ENCODE measurements at places on chromosomes 1 and 21.
A peak's percentile ranks its signal among the peaks of the same experiment; 100 is the strongest.

DNA sequence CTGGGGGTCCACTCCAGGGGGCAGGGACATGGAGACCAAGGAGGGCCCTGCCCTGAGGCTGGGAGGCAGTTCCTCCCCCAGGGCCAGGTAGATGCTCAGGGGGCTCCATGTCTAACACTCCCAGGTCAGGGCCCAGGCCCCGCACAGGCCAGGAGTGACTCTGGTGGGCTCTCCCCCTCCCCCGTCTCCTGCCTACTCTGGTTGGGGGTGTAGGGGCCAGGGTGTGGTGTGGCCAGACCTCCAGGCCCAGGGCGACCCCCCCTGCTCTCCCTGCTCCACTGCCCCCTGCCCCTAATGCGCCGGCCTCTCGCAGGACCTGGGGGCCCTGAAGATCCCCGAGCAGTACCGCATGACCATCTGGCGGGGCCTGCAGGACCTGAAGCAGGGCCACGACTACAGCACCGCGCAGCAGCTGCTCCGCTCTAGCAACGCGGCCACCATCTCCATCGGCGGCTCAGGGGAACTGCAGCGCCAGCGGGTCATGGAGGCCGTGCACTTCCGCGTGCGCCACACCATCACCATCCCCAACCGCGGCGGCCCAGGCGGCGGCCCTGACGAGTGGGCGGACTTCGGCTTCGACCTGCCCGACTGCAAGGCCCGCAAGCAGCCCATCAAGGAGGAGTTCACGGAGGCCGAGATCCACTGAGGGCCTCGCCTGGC is 19.7 kb upstream of the CCDC27 start:
- no peaks in the 10 kb centered on the region for H3K36me3 ChIP-seq
- no peak for DNase-seq
- H3K4me1 ChIP-seq = peaks cover 8% of the 10 kb centered on the region
- no peak overlapping the region for H3K27ac ChIP-seq

GRCh38 chr1:94820936-94821335 is 779 bp downstream of the SLC44A3 start:
- no peak for DNase-seq
- H3K36me3 ChIP-seq = no peaks in the 10 kb centered on the region
- H3K4me3 ChIP-seq = peak overlapping the region; percentile 86

DNA sequence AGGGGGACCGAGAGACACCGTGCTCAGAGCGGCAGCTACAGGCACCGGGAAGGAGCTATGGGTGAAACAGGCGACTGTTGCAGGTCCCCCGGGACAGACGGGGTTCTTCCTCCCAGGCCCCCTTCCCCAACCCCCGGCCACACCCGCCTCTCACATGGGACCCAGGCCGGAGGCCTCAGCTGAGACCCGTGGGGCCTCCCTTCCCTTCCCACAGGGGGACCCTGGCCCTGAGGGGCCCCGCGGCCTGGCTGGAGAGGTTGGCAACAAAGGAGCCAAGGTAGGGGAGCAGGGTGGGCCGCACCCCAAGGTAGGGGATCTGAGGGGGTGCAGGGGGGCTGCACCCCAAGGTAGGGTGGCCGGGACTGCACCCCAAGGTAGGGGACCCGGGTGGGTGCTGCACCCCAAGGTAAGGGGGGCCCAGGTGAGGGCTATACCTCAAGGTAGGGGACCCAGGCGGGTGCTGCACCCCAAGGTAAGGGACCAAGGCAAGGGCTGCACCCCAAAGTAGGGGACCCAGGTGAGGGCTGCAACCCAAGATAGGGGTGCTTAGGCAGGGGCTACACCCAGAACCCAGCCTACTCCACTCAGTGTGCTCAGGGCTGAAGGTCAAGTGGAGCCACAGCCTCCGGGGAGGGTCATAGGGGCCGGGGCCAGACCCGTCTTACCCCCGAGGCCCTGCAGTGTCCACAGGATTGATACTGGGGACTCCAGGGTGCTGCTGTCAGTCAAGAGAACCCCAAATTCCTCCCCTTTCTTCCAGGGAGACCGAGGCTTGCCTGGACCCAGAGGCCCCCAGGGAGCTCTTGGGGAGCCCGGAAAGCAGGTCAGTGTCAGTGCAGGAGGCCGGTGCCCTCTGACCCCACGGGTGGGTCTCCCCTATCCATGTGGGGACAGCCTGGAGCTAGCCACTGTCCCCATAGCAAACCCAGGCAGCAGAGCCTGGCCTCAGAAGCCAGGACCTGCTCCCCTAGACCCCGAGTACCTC is 22.7 kb downstream of the COL6A2 start:
- peaks cover 5% of the 10 kb centered on the region for H3K4me1 ChIP-seq
- H3K4me3 ChIP-seq = no peak overlapping the region
- no peaks in the 10 kb centered on the region for H3K27me3 ChIP-seq

- no peak overlapping the region for H3K4me3 ChIP-seq
- H3K27me3 ChIP-seq = no peaks in the 10 kb centered on the region
- no peak for DNase-seq
- no peaks in the 10 kb centered on the region for H3K36me3 ChIP-seq
Observed at GRCh38 chr1:183812128-183812527, 7.2 kb downstream of the RGL1 start.

GRCh38 chr1:30532621-30533020 is 190.8 kb downstream of the MATN1 start:
- H3K27ac ChIP-seq = no peak overlapping the region
- no peaks in the 10 kb centered on the region for H3K4me1 ChIP-seq
- no peak for DNase-seq
- no peak overlapping the region for H3K4me3 ChIP-seq
- no peaks in the 10 kb centered on the region for H3K27me3 ChIP-seq

DNA sequence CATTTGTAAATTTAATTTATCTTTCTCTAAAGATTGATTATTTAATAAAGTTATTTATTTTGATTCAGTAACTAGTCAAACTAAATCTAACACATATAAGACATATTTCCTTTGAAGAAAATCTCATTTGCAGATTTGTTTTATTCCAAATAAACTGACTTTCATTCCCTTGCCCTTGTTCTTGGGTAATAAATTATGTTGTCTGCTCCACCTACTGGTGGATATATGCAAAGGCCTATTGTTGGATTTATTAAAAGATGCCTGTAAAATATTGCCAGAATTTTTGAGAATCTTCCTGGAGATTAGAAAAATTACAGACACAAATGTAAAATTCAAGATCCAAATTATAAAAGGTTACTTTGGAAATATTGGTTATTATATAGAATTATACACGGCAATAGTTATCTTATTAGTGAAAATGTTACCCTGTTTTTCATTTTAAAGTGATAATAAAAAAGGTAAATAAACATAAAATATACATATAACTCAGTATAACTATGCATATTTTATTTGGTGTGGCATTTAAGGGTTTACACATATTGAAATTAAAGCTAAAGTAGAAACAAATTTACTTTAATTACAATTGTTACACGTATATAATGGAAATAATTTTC is 116.1 kb downstream of the SPATA17 start:
- no peaks in the 10 kb centered on the region for H3K27me3 ChIP-seq
- H3K4me1 ChIP-seq = no peaks in the 10 kb centered on the region
- no peaks in the 10 kb centered on the region for H3K36me3 ChIP-seq
- no peak overlapping the region for H3K4me3 ChIP-seq
- no peak for DNase-seq
- no peak overlapping the region for H3K27ac ChIP-seq

DNA sequence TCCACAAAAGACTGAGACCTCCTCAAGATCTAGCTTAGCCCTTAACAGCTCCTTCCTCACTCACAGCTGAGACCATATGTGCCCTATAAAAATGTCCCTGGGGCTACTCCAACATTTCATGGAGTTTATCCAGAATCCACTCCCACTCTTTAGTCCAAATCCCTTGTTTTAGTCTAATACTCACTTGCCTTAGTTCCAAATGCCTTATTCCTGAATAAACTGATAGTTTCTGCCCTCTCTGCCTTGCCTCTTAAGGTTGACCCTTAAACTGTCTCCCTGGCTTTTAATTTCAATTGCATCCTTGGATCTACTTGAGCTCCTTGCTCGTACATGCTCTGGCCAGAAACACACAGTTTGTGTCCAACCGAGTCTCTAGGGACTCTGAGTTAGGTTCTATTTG is 47.3 kb upstream of the LYPLAL1 start:
- H3K27ac ChIP-seq = no peak overlapping the region
- no peaks in the 10 kb centered on the region for H3K4me1 ChIP-seq
- H3K4me3 ChIP-seq = no peak overlapping the region
- no peak for DNase-seq
- no peaks in the 10 kb centered on the region for H3K36me3 ChIP-seq
- H3K27me3 ChIP-seq = no peaks in the 10 kb centered on the region

GRCh38 chr1:40309374-40310128 is 7.5 kb downstream of the COL9A2 start:
- H3K36me3 ChIP-seq = no peaks in the 10 kb centered on the region
- no peaks in the 10 kb centered on the region for H3K27me3 ChIP-seq
- H3K4me1 ChIP-seq = no peaks in the 10 kb centered on the region
- H3K27ac ChIP-seq = no peak overlapping the region

DNA sequence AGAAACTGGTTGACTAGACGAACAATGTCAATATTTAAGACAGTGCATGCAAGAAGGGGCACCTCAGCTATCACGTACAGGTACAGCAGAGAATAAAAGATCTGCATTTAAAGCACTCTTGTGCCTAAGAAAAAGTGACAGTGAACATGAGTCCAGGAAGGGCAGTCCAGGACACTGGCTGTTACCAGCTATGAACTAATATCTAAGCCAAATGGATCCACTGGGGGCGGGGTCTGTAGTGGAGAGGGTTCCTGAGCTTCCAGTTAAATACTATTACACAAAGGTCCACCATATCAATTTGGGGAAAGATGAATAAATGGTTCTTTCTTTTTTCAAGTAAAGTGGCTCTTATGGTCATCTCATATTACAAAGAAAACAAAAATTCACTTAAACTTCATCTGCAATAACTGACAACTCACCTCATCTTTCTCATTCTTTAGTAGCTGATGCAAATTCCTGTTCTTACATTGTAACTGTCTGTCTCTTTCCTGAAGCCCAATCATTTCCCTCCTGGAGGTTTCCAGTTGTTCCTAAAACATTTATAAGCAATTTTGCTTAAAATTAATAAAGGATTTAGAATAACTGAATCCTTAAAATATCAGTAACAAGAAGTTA is 24.5 kb downstream of the SSX2IP start:
- no peaks in the 10 kb centered on the region for H3K36me3 ChIP-seq
- DNase-seq = no peak
- no peaks in the 10 kb centered on the region for H3K4me1 ChIP-seq

DNA sequence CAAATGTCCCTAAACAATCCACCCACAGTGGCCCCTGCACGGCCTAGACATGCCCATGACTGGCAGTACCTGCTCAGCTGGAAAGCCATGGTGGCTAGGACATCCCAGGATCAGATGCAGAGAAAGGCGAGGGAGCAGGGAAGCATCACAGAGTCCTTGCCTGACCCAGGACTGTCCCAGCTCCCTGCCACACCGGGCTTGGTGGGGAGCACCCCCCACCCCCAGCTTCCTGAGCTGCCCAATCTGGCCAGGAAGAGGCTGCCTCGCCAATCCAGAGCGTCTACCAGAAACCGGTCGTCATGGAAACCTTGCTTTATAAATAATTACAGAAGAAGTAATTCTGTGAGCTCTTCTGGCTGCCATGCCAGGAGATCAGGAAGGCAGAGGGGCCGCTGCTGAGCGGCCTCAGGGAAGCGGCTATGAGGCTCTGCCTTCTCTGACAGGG is 34.8 kb downstream of the ACOT7 start:
- no peaks in the 10 kb centered on the region for H3K36me3 ChIP-seq
- no peak for DNase-seq
- no peaks in the 10 kb centered on the region for H3K27me3 ChIP-seq
- H3K4me1 ChIP-seq = peaks cover 55% of the 10 kb centered on the region
- H3K27ac ChIP-seq = peak overlapping the region; percentile 89

DNA sequence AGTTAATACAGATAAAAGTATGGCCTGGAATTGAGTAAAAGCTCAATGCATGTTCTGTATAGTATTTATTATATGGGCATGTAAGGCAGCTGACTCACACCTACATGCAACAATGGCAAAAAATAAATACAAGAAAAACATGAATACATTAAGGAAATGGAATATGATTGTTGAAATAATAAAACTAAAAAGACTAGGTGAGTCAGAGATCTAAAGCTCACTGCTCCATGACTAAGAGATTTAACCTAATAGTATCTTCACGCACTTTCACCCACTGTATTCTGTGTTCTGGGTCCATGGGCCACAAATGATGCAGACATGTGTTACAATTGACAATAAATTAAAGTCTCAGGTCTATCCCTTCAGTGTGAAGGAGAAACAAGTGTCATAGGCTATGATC is 607.0 kb downstream of the AGBL4 start:
- H3K36me3 ChIP-seq = no peaks in the 10 kb centered on the region
- H3K27ac ChIP-seq = no peak overlapping the region
- no peak overlapping the region for H3K4me3 ChIP-seq
- DNase-seq = no peak

DNA sequence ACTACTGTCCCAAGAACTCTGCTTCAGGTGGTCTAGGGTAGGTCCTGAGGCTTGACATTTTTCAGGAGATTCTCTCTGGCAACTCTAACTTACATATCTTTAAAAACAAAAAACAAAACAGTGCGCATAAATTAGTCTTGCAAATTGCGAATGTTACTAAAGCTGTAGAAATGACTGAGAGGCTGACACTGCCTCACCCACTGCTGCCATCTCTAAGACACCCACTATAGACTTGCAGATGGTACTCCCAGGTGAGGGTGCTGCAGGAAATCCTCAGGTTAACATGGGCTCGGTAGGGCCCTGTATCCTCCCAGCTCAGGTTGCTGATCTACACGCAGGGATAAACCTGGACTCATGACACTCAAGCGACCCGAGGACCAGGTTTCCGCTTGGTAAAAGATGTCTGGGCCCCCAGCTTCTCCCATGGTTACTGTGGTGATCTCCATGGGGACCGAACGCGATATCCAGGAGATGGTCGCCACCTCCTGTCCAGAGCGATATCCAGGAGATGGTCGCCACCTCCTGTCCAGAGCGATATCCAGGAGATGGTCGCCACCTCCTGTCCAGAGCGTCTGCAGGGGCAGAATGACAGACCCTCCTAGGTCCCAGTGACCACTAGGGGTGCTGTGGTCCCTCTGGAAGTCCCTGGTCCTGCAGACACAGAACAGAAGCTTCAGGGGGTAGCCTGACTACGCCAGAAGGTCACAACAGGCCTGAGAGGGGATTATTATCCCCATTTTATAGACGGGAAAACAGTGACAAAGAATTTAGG is 16.2 kb upstream of the LY9 start:
- DNase-seq = peak; percentile 50
- H3K4me1 ChIP-seq = no peaks in the 10 kb centered on the region
- no peaks in the 10 kb centered on the region for H3K36me3 ChIP-seq
- H3K27me3 ChIP-seq = no peaks in the 10 kb centered on the region
- H3K4me3 ChIP-seq = no peak overlapping the region

DNA sequence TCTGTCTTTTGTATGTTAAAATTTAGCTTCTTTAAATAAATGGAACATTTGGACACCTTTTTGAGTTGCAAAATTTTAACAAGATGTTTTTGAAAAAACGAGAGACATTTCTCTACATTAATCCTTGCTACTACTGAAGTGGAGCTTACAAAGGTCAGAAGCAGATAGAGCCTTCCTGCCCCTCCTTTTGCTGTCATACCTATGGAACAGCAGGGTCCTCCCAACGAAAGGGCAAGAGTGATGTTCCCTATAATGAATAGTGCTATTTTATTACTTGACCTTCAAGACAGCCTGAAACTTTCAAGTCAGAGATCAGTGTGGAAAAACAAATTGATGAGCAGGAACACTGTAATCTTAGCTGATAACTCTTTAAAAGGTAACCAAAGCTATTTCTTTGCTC is 1538.9 kb downstream of the PLA2G4A start:
- no peaks in the 10 kb centered on the region for H3K27me3 ChIP-seq
- no peak overlapping the region for H3K27ac ChIP-seq
- DNase-seq = no peak
